ENCODE measurements at places on chromosomes 11 and 22.

GRCh38 chr22:29011240-29012100 is 50.2 kb downstream of the C22orf31 start:
- no peak for DNase-seq

GRCh38 chr11:61163714-61164605 is 2.7 kb upstream of the VPS37C start:
- DNase-seq, result no peak

GRCh38 chr11:126599217-126599897 is 243.9 kb downstream of the ST3GAL4 start:
- DNase-seq, result no peak

DNA sequence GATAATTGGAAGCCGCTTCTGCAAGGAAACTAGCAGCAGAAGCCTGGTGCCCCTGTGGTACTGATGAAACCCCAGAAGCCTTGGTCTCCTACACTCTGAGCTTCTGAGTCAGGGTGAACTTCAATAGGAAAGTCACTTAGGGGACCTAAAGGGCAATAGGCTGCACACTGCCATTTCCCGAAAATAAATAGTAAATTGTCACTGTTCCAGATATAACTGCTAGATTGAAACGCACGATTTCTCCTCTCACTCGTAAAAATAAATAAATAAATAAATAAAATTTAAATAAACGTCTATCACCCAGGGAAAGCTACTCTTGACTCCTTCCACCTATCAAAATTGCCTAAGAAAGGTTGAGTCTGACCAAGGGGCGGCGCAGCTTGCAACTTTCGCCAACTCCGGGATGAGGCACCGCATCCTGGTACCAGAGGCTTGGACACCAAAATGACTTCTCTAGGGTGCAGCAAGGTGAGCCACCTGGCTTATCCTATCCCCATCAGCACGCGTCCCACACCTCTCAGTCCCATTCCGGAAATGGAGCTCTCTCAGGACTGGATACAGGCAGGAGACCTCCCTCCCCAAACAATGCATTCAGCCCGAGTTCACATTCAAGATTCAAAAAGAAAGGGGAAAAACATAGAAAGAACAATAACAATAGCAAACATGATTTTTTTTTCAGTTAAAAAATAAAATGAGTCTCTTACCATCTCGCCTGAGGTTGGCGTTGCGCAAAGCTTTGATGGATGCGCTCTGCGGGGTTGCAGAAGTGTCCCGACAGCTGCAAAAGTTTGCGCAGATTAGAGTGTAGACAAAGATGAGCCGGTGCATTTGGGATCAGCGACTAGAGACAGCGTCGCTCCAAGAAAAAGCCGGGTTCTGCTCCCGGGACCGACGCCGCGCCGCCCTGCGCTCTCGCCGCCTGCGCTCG is 583 bp downstream of the PDGFD start:
- DNase-seq, result peak; percentile 66

- no peak for DNase-seq
These were observed 519.0 kb downstream of the TBC1D22A start for GRCh38 chr22:47281126-47282106.

GRCh38 chr11:110077346-110077745 is 15.8 kb upstream of the ZC3H12C start:
- DNase-seq, result no peak

DNA sequence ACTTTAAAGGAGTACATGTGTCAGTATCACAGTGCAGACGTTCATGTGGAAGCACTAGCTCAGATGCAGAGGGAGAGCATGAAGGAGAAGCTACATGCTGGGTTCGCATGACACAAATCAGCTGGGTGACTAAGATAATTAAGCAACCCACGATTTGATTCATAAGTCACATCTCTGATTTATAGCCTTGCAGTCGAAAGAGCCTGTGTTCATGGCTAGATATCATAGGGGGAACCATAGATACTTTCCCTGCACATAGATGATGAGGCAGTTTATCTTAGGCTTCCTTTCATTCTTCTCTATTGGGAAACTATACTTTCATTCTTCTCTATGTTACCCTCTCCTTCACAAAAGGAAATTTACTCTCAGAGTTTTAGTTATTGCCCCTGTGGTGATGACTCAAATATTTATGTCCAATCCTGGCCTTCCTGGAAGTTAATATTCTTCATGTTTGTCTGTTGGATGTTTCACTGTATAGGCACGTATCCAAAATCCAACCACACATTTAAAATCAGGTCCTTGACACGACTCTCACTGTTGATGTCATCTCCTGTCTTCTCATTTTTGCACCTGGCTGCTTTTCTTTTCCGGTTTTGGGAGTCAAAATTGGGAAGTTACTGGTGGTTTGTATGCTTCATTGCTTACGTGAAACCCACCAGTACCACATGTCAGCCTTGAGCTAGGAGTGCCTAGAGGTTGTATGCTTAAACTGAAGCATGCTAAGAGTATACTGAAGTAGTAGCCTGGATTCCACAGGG is 56.3 kb upstream of the SLC5A12 start:
- DNase-seq, result no peak

- no peak for DNase-seq
These were observed 98.5 kb downstream of the CTTN start for GRCh38 chr11:70496591-70497535.

- no peak for DNase-seq
These were observed 70.4 kb upstream of the MTMR2 start for GRCh38 chr11:95994329-95994728.

GRCh38 chr11:77147668-77148321 is 19.7 kb downstream of the MYO7A start:
- DNase-seq, result no peak

DNA sequence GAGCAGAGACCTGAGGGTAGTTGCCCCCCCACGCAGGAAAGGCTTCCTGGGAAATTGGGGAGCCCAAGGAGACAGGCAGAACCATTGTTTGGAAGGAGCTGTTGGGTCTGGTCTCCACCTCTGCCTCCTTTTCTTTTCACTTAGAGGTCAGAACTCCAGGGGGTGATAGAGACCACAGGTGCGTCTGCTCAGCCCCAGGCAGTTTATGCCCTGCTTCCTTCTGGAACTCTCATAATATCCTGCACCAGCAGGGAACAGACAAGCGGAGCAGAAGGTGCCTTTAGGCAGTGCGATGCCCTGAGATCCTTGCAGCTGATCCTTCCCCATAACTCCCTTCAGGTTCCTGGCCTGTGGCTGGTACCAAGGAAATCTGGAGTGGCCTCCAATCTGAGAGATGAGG is 120.2 kb downstream of the NECTIN1 start:
- DNase-seq, result peak; percentile 21

GRCh38 chr11:14193644-14194043 is 165.3 kb downstream of the RRAS2 start:
- DNase-seq, result no peak
